ENCODE measurements at places on chromosomes 16 and 17.
A peak's percentile ranks its signal among the peaks of the same experiment; 100 is the strongest.

DNA sequence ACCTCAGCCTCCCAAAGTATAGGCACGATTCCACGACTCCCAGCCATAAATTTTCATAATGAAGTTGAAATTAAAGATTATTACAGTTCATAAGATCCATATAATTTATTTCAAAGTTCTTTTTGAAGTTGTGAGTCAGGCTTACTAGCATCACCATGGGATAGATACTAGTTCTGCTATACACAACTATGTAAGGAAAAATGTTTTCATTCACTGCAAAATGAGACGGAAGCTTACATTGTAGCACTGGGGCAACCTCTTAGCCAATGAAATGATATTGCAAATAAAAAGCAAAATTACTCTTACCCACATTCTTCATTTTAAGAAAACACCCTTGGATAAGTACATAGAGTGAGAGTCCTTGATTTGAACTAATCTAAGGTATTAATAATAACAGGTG lies 18.8 kb upstream of the MARCHF10 start:
- no peak for DNase-seq

GRCh38 chr17:46869975-46870803 lies 18.8 kb downstream of the WNT9B start:
- DNase-seq: no peak

- no peak for DNase-seq
These were observed 414.5 kb downstream of the SOX9 start for GRCh38 chr17:72535346-72535745.

DNA sequence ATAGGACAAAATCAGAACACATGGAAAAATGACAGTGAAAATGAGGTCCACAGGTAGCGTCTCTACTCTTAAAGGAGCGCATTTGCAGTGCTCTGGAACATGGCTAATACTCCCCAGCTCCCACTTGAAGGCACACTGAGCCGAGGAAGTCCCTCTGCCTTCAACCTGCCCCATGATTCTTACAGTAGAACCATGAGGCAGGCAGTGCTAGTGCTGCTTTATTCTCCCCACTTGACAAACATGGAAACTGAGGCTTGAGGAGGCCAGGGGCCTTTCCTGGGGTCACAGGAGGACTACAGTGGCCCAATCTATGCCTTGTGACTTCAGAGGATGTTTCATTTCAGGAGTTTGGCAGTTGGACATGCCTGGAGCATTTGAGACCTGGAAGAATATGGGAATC lies 244.1 kb upstream of the MAF start:
- no peak for DNase-seq

DNA sequence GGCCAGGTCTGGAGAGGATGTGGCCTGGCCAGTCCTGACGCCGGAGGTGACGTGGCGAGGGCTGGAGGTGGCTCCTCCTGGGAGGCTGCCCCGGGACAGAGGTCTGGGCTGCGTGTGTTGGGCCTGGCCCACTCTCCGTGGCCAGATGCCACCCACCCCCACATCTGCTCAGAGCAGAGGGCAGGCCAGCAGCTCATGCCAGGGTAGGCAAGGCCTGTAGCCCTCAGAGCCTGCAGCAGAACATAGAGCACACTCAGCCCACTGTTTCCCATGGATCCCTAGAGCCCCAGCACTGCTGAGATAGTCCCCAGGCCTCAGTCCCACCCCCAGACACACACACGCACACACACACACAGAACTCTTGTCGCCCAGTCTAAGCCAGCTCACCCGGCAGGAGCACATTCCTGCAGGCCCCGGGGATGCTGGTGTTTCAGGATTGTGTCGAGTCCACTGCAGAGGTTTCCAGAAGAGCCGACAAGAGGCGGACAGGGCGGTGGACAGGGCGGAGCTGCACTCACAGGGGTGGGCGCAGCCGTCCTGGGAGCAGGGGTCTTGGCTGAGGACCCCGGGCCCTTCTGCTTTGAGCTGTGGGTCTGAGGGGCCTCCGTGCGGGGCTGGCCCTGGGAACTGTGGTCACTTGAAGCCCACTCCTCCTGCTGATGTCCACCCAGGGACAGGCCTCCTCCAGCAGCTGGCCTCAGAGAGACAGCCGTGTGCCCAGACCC lies 33.4 kb downstream of the SOX8 start:
- no peak for DNase-seq

DNA sequence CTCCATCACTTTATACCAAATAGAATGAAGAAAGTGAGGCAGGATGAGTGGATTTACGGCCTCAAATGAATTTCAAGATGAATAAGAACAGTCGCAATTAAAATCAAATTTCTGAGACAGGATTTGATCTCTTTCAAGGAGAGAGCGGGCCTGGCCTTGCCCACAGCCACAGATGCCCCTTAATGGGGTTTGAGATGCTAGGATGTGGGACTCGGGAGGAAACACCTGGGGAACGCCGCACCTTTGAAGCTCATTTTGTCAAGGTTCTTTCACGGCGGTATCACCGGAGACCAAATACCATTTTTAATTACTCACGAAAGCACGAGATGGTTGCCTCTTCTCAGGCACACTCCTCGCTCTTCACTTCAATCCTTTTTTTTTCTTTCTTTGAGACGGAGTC lies 178.1 kb upstream of the SDK2 start:
- no peak for DNase-seq

GRCh38 chr16:29318037-29318436 lies 88.5 kb downstream of the NPIPB11 start:
- DNase-seq: no peak

GRCh38 chr16:74563828-74564263 lies 43.1 kb downstream of the GLG1 start:
- no peak for DNase-seq

DNA sequence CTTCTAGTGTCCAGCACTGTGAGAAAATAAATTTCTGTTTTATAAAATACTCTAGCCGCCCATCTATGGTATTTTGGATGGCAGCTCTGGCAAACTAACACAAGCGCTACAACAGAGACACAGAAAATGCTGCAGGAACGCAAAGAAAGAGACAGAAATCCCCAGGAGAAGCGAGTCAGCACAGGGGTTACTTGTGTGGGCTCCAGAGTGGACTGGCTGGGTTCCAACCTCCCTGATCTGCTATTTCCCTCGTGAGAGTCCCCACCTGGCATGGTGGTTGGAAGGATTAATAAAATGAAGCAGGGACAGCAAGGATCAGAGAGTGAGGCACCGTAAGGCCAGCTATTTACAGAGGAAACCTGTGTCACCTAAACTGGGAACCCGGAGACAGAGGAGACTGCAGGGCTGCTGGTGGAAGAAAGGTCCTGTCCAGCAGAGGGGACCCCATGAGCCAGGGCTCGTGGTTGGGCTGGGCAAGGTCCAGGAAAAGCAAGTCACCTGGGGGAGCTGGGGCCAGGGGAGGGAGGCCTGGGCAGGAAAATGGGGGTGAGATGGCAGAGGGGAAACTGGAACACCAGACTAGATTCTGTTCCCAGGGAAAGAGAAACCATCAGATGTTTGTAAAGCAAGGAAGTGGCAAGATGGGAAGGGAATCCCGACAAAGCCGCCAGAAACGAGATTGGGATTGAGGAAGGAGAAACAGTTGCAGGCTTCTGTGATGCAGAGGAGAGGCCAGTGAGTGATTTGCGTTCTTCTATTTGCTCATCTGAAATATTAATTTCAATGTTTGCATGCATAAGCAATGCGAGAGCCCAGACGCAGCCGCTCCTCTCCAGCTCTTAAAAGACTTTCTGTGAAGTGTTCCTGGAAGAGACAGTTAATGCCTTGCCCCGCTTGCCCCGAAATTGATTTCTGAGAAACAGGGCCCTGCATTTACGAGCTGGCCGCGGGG lies 63.0 kb upstream of the TEKT3 start:
- DNase-seq: no peak

DNA sequence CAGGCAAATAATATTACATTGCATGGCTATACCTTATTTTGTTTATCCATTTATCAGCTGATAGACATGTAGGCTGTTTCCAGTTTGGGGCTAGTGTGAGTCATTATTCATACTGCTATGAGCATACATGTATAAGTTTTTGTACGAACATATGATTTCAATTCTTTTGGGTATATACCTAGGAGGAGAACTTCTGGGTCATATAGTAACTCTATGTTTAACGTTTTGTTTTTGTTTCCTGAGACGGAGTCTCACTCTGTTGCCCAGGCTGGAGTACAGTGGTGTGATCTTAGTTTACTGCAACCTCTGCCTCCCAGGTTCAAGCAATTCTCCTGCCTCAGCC lies 2.4 kb upstream of the ITGAL start:
- DNase-seq: no peak

DNA sequence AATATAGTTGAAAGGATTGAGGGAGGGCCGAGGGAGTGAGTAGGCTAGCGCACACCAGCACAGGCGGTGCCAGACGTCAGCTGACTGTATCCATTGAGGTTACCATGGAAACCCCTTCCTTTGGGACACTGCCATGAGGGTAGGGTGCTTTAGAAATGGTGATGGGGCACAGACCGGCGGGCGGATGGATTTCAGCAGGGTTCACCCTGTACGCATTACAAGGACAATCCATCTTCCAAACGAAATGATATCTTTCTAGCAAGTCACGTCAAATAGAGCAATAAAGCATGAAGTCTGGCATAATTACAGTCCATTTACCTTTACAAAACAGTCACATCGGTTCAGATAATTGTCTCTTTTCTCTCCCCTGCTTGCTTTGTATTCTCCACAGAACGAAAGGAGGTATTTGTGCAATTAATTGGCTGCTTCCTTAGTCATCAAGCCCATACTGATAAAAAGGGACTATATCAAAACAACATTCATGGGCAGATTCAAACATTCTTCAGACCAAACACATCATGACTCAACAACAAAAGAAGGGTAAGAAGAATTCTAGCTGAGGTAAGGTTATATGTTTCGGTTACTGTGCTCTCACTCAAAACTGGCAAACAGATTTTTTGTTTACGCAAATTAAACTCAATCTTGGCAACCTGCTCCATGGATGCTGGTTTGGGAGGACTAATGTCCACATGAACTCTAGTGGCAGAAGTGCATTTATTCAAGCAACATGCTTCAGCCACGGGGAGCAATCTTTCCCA lies 140.6 kb downstream of the CDK5R1 start:
- no peak for DNase-seq

DNA sequence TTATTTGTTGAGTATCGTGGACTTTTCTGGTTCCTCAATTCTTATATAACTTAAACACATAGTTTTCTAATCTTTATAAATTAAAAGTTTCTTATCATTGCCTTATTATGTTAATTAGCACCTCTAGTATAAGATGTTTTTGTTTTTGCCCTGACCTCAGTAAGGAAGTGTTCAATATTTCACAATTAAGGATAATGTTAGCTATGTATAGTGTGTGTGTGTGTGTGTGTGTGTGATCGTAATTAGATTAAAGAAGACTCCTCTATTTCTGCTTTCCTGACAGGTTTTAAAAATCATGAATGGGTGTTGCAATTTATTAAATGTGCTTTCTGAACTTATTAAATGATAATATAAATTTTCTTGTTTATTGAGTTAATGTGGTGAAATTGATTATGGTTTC lies 12.0 kb downstream of the IL21R start:
- DNase-seq: no peak

DNA sequence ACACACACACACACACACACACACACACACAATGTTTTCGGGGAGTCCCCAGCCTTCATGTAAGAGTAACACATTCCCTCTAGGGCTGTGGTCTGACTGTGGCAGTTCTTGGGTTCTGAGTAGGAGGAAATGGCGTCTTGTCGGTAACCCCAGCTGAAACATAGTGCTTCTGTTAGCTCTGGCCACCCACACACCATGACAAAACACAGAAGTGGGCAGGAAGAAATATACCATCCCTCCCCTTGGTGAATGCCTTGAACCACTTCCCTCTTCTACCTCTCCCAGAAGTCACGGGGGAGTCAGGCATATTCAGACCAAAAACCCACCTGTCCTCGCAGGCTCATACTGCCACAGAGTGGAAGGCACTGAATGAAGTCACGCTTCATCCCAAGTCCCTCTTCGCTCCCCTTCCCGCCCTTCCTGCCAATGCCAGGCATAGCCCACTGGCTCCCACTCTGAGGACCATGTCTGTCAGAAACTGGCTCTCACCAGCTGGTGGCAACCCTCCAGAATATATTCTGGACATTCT lies 11.5 kb downstream of the SLC35B1 start:
- peak; percentile 53 for DNase-seq

- DNase-seq: no peak
These were observed 286.6 kb upstream of the CCL2 start for GRCh38 chr17:33968350-33969044.

DNA sequence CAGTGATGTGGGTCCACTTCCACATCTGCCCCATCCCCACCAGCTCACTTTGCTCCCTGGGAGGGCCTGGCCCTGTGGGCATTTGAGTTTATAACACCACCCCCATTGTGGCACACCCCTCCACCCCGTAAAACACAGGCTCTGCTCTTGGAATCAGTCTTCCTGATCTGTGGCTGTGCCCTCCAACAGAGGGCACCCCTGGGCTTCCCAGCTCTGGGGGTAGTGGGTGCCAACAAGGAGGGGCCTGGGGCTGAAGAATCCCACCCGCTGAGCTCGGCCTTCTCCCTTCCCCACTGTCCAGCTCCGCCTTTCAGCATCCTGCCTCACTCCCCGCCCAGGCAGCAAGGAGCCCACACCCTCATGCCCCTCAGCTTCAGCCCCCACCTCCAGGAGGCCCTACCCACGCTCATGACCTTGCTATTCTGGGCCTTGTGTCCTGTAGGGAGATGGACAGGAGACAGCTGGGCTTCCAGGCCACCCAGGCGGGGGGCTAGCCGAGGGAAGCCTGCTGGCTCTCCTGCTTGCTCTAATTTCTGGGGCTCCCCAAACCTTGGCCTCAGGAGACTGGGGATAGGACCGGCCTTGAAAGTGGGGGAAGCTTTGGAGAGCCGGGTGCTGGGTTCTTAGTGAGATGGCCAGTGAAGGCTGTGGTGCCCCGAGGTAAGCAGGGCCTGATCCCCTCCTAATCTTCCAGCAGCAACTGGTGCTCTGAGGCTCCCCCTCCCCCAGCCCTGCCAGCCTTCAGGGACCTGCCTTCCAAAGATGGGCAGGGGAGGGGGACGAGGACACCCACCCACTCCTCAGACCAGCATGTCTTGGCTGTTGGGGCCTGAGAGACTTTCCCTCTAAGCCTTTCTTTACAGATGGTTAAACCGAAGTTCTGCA lies 2.9 kb upstream of the ATP2A1 start:
- no peak for DNase-seq

GRCh38 chr16:3113765-3114479 lies 1.5 kb downstream of the ZNF205 start:
- no peak for DNase-seq

- no peak for DNase-seq
These were observed 184.6 kb upstream of the CHMP6 start for GRCh38 chr17:80807014-80807413.

- peak; percentile 76 for DNase-seq
These were observed 790 bp downstream of the TRADD start for GRCh38 chr16:67158637-67159600.
